ENCODE measurements at places on chromosomes 3 and 15. TPM values are rescaled to one million over a fixed set of nuclear protein-coding genes. Genes with fewer than 3 reads are reported as not detected.

The C3orf85 gene
- total RNA-seq, result not detected

The GLDN gene
- 0.18 TPM for total RNA-seq

GRCh38 chr15:70473581-70474370 is 289.6 kb downstream of the UACA start:
- no peak for DNase-seq

- no peak for DNase-seq
These were observed 1.2 kb downstream of the VILL start for GRCh38 chr3:37991823-37992222.

- DNase-seq, result no peak
These were observed 625.4 kb downstream of the ZPLD1 start for GRCh38 chr3:103060242-103060641.

- no peak for DNase-seq
These were observed 11.3 kb upstream of the TUBGCP5 start for GRCh38 chr15:23050708-23051107.

- DNase-seq, result no peak
These were observed 53.5 kb downstream of the SEMA5B start for GRCh38 chr3:122973893-122974615.

GRCh38 chr15:33068511-33068990 is 126.0 kb downstream of the FMN1 start:
- no peak for DNase-seq
